ENCODE measurements at places on chromosomes 4 and X. TPM values are rescaled to one million over a fixed set of nuclear protein-coding genes. Genes with fewer than 3 reads are reported as not detected.

DNA sequence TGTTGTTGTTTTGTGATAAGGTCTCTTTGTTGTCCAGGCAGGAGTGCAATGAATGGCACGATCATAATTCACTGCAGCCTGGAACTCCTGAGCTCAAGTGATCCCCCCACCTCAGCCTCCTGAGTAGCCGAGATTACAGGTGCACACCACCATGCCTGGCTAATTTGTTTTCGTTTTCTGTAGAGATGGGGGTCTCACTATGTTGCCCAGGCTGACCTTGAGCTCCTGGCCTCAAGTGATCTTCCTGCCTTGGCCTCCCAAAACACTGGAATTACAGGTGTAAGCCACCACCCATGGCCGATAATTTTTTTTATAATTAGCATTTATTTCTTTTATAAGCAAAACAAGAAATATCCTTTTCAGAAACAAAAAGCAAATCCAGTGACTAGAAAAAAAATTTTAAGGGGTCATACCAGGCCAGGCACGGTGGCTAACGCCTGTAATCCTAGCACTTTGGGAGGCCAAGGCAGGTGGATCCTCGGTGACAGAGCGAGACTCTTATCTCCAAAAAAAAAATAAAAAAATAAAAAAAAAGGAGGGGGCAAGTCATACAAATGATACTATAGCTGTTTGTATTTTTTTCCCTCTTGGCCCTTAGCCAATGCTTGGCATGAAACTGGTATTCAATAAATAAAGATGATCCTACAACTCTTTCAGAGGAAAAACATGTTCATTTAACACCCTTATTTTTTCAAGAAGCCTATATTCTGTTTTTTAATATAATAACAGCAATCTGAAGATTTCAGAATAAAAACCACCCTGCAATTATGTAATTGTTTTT, 3.4 kb downstream of the PLAC8 start:
- DNase-seq, result no peak
- H3K36me3 ChIP-seq, result no peaks in the 10 kb centered on the region
- H3K27ac ChIP-seq, result no peak overlapping the region
- no peak overlapping the region for H3K4me3 ChIP-seq

DNA sequence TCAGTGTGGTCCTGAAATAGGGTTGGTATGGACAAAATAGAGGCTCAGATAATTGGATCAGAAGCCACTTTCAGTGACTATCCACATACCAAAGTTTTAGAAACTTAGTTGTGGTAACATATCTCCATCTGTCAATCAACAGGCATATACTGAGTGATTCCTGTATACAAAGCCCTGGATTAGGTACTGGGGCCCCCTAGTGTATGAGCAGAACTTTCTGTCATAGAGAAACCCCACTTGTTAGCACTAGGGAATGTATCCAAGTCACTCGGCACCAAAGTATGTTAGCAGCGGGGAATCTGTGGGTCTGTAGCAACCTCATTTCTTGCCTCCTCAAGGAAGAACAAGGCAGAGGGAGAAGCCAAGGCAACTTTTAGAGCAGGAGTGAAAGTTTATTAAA, 50.7 kb downstream of the MAP7D3 start:
- no peak for DNase-seq
- no peak overlapping the region for H3K4me3 ChIP-seq
- H3K27me3 ChIP-seq, result no peaks in the 10 kb centered on the region
- H3K36me3 ChIP-seq, result peaks cover 2% of the 10 kb centered on the region

DNA sequence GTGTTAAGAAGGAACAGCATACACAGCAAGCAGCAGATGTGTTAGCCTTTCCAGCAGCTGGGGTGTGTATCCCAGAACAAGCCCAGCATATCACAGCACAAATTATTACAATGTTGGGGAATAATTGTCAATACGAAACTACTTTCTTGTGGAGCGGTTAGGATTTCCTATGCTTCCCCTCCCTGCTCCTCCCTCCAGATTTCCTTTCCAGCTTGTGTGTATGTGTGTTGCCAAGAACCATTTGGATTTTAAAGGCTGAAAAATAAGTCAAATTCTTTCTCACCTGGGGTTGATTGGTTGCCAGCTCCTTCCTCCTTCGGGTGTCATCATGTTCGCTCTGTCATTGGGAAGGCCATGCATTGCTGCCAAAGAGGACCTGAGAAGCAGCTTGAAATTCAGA, 178.2 kb upstream of the FRMPD4 start:
- no peaks in the 10 kb centered on the region for H3K4me1 ChIP-seq
- no peak overlapping the region for H3K4me3 ChIP-seq
- H3K27ac ChIP-seq, result no peak overlapping the region
- 0 out of 2 replicates have a peak, but pooled peaks cover 2% of the 10 kb centered on the region for H3K36me3 ChIP-seq
- no peaks in the 10 kb centered on the region for H3K27me3 ChIP-seq
- no peak for DNase-seq

The POU3F4 gene
- total RNA-seq, result 0.20 TPM

The CT45A10 gene
- total RNA-seq, result not detected

Data from H9 (cell line).